T-helper 17 cell (primary cell): ENCODE measurements at places on chromosomes 2 and 18.

- DNase-seq, result no peak
Observed at GRCh38 chr18:32906506-32907310, 133.9 kb upstream of the KLHL14 start.

GRCh38 chr2:238791354-238791753, 56.5 kb upstream of the TWIST2 start:
- DNase-seq, result no peak

- no peak for DNase-seq
Observed at GRCh38 chr2:147631294-147631693, 213.5 kb upstream of the ACVR2A start.

- no peak for DNase-seq
Observed at GRCh38 chr2:120360307-120360855, 14.4 kb downstream of the INHBB start.

DNA sequence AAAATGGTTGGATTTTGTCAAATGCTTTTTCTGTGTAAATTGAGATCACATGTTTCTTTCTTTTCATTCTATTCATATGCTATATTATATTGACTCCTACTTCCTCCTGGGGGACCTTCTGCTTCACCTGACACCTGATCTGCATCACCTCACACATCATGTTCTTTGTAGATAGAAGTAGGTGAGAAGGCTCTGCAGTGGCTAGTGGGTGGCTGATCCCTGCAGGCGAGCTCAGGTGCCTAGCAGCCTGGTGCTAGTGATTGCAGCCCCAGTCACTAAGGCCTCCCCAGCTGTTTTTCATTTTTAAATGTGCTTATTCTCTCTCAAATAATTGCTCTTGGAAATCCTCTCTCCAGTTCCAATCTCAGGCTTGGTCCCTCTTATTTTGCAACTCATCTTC, 33.6 kb downstream of the MC4R start:
- DNase-seq, result no peak

- no peak for DNase-seq
Observed at GRCh38 chr2:170077830-170078569, 99.9 kb upstream of the MYO3B start.

GRCh38 chr18:30358555-30358954, 684.0 kb downstream of the DSC3 start:
- no peak for DNase-seq

- DNase-seq, result no peak
Observed at GRCh38 chr2:168293766-168294165, 46.4 kb upstream of the STK39 start.

GRCh38 chr18:70442933-70443332, 154.1 kb downstream of the SOCS6 start:
- DNase-seq, result no peak

DNA sequence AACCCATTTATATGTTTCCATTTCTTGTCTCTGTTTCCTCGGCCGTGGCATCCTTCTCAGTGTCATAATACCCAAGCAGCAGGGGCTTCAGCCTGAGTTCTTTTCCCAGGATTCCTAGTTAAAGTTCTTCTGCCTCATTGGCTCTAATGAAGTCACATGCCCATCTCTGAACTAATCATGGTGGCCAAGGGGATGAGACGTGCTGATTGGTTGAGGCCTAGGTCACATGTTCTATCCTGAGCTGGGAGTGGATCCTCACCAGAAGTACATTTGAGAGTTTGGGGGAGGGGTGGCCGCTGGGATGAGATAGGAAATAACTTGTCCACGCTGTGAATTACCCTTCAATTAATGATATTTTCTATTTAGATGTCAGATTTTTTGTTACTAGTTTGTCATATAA, 3.8 kb upstream of the UGT1A5 start:
- no peak for DNase-seq

DNA sequence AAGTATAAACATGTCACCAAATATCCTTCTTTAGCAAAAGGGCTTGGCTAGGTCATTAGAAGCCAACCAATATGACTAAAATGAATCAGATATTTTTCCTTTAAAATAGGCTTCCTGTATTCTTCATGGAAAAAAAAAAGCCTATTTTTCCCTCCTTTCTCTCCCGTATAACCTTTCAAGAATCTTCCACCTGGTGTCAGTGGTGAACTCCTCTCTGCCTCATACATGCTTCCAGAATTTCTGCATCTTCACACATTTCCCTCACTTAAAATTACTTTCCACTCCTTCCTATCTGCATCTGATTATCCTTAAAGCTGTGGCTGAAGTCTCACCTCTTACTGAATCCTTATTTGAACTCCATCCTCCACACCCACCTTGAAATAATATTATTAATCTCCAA, 116.9 kb upstream of the FANCL start:
- DNase-seq, result no peak

- no peak for DNase-seq
Observed at GRCh38 chr2:173708806-173709205, 256.4 kb downstream of the SP3 start.

GRCh38 chr2:189024901-189025618, 50.9 kb downstream of the COL3A1 start:
- no peak for DNase-seq

GRCh38 chr2:217793566-217794132, 209.1 kb downstream of the TNS1 start:
- DNase-seq, result no peak

GRCh38 chr18:23584019-23584983, 2.0 kb downstream of the NPC1 start:
- no peak for DNase-seq

GRCh38 chr2:30679426-30680088, 127.7 kb downstream of the CAPN13 start:
- no peak for DNase-seq

DNA sequence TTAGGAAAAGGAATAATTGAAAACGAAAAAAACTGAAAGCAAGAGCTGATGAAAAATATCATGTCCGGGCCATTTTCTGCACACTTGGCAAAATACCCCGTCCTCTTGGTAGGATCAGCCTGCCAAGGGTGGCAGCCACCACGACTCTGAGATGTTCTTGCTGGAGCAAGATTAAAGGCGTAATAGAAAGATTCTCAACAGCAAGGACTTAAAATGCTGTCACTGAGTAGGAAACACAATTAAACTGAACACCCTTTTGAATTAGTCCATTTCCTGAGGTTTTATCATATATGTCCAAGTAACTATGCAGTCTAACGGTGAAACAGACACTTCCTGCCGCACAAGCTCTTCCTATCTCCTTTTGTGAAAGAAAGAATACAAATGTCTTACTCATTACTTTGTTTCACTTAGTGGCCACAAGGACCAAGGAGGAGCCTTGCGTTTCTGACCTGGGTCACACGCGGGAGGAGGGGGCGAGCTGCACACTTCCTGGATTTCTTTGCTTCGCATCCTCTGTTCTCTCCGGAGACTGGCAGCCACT, 222.7 kb downstream of the PIEZO2 start:
- DNase-seq, result no peak

DNA sequence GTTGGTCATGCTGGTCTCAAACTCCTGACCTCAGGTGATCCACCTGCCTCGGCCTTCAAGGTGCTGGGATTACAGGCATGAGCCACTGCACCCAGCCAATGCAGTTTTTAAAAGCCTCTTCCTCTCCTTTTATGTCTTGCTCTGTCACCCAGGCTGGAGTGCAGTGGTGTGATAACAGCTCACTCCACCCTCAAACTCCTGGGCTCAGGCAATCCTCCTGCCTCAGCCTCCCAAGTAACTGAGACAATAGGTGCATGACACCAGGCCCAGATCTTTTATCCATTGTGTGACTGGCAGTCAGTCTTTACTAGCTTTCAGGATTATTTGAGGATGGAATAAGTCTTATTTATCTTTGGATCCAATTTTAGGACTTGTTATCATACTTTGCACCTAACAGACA, 13.2 kb downstream of the KCTD18 start:
- no peak for DNase-seq

DNA sequence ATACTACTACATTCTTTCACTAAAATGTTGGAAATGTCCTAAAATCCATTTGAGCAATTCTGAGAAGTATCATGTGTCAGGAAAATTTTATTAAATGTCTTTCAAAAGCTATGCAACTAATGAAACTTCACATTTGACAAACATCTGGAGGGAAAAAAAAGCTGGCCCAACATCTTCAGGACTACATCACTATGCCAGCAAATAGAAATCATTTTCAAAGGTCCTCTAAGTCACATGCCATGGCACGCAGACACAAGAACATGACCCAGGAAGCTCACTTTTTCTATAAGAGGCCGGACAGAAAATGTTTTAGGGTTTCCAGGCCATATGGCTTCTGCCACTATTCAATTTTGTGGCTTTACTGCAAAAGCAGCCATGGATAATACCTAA, 11.6 kb downstream of the KANSL3 start:
- no peak for DNase-seq

DNA sequence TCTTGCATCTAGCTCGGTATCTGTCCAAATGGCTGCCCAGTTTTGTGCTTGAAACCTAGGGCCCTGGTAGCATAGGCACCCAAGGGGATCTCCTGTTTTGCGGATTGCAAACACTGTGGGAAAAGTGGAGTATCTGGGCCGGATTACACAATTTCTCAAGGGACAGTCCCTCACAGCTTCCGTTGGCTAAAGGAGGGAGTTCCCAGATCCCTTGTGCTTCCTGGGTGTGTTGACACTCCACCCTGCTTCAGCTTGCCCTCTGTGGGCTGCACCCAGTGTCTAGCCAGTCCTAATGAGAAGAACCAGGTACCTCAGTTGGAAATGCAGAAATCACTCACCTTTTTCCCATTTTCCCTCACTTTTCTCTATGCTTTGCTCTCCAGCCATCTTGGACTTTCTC, 35.5 kb downstream of the RPRM start:
- DNase-seq, result no peak

GRCh38 chr2:12168791-12169388, 422.5 kb downstream of the LPIN1 start:
- DNase-seq, result no peak

- no peak for DNase-seq
Observed at GRCh38 chr2:14536976-14537375, 95.5 kb upstream of the LRATD1 start.

DNA sequence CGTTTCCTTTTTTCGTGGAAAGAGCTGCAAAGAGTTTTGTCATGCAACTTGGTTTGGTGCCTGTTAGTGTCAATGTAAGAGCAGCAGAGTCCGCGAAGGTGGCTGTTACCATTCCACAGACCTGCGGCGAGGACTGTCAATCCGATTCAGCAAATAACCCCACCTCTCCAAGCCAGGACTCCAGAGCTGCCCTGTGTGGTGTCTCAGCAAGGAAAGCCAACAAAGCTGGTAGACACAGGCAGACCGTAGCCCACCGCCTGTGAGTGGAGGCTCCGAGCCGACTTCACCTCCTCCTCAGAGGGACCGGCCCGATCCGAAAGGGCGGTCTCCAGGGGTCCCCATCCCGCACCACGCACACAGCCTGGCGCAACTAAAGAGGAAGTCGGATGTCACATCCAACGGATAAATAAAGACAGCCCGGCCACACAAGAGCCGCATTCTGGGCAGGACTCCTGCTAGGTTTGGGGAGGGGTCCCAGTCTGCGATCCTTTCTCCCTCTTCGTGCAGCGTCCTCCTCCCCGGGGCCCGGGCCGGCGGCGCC, 819 bp downstream of the ANKRD44 start:
- peak; percentile 24 for DNase-seq

GRCh38 chr18:2395427-2396161, 175.7 kb downstream of the METTL4 start:
- DNase-seq, result no peak

GRCh38 chr2:47899915-47900816, 6.1 kb downstream of the FBXO11 start:
- DNase-seq, result no peak

DNA sequence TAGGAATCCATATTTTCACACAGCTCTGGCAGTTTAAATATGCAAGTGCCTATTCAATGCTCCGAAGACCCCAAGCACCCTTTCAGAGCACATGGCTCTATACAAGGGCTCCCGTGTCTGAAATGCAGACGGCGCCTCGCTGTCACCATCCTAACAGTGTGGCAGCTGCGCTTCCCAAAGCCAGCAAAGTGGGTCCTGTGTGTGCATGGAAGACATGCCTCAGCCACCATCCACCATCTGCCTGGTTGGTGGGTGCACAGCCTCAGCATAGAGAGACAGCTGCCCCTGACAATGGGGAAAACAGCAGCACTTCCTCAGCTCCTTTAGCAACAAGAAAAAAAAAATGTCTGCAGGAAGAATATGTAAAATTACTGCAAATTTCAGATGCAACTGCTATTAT, 218.1 kb downstream of the SP3 start:
- no peak for DNase-seq

GRCh38 chr2:67871686-67872412, 191.0 kb downstream of the C1D start:
- no peak for DNase-seq

DNA sequence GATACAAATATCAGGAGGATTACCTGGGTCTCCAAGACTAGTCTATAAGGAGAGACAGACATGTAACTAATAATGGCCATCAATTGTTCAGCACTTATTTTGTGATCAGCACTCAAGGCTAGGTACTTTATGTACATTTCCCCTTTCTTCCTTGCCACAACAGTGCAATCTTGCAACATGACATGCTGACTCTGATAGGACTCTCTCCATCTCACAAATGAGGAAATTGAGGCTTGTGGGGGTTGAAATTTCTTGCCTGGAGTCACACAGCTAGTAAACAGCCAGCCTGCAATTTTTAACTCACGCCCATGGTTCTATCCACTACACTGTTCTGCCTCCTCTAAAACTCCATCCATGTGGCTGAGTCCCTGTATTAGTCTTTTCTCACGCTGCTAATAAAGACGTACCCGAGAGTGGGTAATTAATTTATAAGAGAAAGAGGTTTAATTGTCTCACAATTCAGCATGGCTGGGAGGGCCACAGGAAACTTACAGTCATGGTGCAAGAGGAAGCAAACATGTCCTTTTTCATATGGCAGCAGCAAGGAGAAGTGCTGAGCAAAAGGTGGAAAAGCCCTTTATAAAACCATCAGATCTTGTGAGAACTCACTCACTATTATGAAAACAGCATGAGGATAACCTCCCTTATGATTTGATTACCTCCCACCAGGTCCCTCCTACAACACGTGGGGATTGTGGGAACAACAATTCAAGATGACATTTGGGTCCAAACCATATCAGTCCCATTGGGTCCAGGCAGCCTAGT, 302.4 kb downstream of the PLCL1 start:
- no peak for DNase-seq

GRCh38 chr2:192379736-192380135, 185.0 kb upstream of the TMEFF2 start:
- no peak for DNase-seq

GRCh38 chr2:74142340-74142739, 5.4 kb downstream of the BOLA3 start:
- no peak for DNase-seq

DNA sequence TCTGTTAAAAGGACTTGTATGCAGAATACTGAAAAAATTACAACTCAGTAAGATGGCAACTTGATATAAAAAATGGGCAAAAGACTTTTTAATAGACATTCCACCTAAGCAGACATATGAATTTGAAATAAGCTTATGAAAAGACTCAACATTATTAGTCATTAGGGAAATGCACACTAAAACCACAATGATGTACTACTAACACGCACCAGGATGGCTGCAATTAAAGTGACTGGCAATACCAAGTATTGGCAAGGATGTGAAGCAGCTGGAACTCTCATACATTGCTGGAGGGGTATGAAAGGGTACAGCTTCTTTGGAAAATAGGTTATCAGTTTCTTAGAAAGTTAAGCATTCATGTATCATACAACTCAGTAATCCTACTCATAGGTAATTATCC, 3.2 kb upstream of the ENOSF1 start:
- DNase-seq, result no peak
